OCI-M1 (cell line): ENCODE measurements at places on chromosomes 11 and 22.

- no peak for DNase-seq
Measured at GRCh38 chr11:70610566-70611565, 212.5 kb downstream of the CTTN start.

DNA sequence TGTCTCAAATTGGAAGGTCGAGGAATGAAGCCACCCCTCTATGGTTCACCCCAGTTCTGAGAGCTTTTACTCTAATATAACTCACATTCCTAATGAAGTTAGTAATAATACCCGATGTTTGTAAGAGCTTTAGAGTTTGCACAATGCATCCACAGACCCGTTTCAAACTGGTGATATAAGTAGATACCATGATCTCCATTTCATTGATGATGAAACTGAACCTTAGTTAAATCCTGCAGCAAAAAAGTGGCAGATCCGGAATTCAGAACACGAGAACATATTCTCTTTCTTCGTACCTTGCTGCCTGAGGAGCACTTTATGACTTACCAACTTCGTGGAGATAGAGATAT is 757 bp upstream of the RBFOX2 start:
- DNase-seq, result peak; percentile 47

DNA sequence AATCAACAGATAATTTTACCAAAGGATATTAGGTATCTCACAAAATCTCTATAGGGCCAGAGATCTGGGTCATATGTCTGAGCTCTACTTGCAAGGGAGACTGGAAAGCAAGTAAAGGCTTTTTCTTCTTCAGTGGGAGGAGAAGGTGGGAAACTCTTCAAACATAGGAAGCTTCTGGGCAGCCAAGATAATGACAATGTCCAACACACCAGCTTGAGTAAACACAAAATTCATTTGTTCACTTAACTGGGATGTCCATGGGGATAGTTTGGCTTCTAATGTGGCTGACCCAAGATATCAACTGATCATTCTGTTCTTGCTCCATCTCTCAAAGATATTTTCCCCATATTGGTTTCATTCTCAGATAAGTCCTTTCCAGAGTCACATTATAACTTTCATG is 37.4 kb downstream of the OR2AT4 start:
- peak; percentile 70 for DNase-seq

GRCh38 chr22:45934659-45935341 is 42.2 kb downstream of the WNT7B start:
- DNase-seq, result no peak

GRCh38 chr22:49663823-49664222 is 163.8 kb downstream of the BRD1 start:
- no peak for DNase-seq

DNA sequence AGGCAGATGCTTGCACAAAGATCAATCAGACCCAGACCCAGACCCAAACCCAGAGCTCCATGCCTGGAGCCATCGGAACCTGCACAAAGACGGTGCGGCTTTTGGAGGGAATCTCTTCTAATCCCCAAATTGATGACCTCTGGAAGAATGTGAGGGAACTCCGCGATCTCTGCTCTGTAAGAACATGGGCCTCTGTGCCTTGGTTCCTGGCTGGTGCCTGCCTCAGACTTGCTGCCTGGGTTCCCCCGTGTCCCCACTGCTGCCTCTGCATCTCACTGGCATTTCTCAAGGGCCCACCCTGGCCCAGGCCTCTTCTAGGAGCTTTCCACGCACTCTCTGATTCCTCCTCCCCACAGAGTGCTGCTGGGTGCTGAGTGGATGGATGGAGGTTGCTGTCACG is 1044.4 kb downstream of the TBC1D22A start:
- no peak for DNase-seq

- no peak for DNase-seq
Measured at GRCh38 chr11:18312663-18313420, 9.1 kb downstream of the HPS5 start.

DNA sequence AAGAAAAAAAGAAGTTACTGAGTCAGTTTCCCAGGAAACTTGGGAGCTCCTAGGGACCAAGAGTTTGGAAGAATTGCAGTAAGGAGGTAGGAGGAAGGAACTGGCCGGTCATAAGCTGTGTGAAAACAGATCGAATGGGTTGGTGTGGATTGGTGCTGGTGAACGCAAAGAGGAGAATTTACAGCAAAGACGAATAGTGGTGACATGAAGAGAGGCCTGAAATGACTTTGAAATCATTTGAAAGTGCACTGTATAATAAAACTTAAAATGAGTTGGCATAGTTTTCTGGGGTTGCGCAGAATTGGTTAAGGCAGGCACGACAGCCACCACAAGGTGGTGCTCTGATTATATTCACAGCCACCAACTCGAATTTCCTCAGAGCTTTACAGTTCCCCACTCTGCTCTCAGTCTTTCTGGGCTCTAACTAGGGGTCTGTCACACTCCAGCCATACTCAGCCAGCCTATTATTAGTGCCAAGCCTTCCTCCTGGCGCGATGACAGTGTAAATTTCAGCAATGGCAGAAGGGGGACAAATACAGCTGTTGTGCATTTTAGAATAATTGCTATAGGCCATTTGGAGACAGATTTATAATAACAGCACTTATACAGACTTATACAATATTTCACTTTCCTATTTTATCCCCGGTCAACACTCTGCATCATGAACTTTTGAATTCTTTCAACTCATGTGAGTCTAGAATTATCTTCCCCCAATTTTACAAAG is 8.3 kb upstream of the HTR3B start:
- peak; percentile 78 for DNase-seq

GRCh38 chr11:110182886-110183285 is 89.7 kb downstream of the ZC3H12C start:
- no peak for DNase-seq

DNA sequence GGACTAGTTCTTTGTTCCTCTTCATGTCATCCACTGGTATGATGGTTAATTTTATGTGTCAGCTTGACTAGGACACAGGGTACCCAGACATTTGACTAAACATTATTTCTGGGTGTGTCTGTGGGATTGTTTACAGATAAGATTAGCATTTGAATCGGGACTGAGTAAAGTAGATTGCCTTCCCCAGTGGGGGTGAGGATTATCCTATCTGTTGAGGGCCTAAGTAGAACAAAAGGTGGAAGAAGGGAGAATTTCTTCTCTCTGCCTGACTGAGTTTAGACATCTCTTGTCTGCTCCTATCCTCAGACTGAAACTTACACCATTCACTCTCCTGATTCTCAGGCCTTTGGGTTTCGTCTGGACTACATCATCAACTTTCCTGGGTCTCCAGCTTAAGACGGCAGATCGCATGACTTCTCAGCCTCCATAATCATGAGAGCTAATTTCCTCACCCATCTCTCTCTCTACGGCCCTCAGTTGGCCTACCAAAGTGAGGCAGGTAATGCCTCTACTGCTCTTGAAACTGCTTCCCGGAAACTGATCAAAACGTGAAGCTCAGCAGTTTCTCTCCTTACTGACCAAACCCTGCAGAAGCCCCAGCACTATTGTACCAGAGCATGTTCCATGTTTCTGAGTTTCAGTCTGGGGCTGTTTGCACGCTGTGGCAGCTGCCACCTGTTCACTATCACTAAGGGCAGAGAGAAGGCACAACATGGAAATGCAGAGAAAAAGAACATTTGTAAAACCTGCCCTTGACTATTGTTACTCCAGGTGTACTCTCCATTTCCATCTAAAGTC is 95.4 kb downstream of the NXPE2 start:
- DNase-seq, result no peak

- no peak for DNase-seq
Measured at GRCh38 chr11:36426226-36426848, 83.7 kb downstream of the TRAF6 start.

DNA sequence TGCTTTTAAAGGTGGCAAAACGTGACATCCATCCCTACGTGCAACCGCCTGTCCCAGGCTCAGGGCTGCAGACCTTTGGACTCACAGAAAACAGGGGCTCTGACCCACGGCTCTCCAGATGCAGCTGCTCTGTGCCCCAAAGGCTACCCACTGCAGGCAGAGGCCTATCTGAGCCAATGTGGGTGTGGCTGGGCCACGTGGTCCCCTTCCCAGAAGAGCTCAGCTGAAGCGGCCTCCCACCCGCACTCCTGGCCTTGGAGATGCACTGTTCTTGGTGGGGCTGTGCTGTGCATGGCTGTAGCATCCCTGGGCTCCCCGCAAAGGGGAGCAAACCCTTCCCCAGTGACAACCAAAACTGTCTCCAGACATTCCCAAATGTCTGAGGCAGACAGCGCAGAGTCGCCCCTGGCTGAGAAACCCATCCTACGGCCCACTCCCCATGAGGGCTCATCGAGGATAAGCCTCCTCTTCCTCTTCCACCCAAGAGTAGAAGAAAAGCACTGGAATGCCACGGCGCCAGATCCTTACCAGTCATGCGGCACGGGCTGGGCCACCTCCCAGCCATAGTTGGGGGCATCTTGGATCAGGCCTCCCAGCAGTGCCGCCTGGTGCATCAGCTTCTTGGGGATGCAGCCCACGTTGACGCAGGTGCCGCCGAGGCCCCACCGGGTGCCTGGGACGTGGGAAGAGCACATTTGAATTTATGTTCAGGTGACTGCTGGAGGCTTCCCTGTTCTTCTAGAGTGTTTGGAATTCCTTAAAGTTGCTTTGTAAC is 23.1 kb upstream of the COMT start:
- no peak for DNase-seq

- no peak for DNase-seq
Measured at GRCh38 chr11:70112017-70112434, 33.9 kb downstream of the ANO1 start.

DNA sequence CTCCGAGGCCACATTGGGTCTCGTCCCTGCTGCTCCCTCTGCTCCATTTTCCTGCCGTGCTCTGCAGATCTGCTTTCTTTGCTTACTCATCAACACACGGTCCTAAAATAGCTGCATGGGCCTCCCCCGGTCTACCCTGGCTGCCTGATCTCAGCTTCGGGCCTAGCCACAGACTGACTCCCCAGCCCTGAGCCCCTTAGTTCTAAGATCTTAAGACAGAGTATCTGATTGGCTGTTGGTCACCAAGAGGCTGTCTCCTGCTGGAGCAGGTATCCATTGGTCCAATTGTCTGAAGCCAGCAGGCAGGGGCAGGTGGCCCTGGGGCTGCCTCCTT is 53.7 kb upstream of the NECTIN1 start:
- DNase-seq, result no peak

GRCh38 chr22:43921370-43921769 is 2.2 kb upstream of the PNPLA3 start:
- DNase-seq, result no peak

GRCh38 chr22:24247564-24248344 is 2.9 kb upstream of the GGT5 start:
- peak; percentile 89 for DNase-seq

- DNase-seq, result no peak
Measured at GRCh38 chr11:71183878-71184277, 68.5 kb downstream of the SHANK2 start.

GRCh38 chr11:62553080-62553838 is 6.7 kb upstream of the AHNAK start:
- DNase-seq, result peak; percentile 86

DNA sequence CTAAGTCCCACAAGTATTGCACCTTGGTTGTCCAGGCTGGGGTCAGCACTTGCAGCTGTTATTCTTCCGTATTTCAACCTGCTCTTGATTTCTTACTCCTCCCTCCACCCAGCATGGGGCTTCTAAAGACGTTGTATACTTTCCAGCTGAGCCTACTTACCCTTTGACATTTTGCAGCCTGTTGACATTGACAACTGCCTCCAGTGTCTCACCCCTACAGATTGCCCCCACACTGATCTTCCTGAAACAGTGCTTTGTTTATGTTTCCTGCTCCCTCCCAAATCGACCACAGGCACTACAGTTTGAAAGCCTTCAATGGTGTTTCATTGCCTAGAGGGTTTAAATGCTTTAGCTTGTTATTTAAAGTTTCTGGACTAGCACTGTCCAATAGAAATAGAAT is 56.6 kb downstream of the FAM83F start:
- no peak for DNase-seq

DNA sequence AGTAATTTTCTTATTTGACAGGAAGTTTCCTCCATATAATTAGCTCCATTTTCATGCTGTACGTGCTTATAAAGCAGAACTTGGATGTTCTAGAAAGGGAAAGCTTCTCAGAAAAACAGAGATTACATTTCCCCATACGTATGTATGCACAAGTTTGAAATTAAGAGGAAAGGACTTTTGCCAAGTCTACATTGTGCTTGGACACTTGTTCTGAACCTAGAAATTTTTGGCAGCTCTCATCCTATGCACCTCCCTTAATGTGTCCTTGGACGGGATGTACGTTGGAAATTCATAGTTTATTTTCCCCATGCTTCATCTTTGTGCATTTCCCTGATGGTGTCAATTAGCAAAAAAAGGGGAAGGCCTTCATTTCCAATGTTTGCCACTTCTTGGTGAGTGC is 322.7 kb downstream of the BLID start:
- no peak for DNase-seq

DNA sequence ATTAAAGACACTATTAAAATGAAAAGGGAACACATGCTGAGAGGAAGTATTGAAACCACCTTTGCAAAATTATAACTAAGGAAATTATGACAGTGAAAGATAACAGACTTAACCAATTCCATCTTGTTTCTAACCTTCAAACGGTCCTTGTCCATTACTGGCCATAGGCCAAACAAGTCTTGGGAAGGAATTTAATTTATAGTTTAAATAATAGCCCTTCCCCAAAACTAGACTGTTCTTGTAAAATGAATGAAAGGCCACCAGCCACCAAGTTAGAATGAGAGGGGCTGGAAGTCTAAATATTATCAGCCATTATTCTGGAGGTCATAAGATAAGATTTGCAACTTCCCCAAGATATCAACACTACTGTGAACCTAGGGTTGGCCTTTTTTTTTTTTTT is 1.8 kb upstream of the TALDO1 start:
- DNase-seq, result peak; percentile 21

- DNase-seq, result no peak
Measured at GRCh38 chr11:77402218-77402556, 71.7 kb downstream of the PAK1 start.

GRCh38 chr11:47443028-47443700 is 5.8 kb downstream of the RAPSN start:
- DNase-seq, result no peak

DNA sequence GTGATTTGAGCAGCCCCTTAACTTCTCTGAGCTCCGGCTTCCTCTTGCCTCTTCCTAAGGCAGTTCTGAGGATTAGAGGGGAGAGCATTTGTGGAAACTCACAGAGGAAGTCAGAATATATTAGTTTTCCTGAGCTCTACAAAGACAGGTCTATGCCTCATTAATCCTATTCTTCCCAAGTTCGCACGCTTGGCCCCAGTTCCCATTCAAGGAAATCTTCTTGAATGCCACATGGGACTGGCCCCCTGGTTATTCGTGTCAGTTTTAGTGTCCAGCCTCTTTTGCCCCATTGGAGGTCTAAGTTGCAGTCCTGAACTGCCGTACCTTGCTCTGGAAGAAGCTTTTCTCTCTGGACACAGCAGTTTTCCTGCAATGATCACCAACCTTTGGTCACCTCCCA is 37.6 kb upstream of the ALX4 start:
- DNase-seq, result no peak
